Sciatic nerve (tissue), 2 donors: ENCODE measurements at places on chromosomes 5 and 9. TPM values are rescaled to one million over a fixed set of nuclear protein-coding genes. Genes with fewer than 3 reads are reported as not detected.

DNA sequence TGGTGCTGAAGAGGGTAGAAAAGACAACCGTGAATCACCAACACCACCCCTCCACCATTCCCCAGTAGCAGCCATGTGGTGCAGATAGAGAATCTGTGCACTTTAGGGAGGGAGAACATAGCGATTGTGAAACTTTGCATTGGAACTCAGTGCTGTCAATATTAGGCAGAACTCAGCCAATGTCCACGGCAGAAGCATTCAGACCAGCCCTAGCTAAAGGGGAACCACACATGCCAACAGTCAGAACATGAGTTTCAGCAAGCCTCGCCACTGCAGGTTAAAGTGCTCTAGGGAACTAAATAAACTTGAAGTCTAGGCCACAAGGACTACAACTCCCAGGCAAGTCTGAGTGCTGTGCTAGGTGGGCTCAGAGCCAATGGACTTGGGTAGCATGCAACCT is 38.5 kb upstream of the DEPDC1B start:
- DNase-seq: no peak

- no peak for DNase-seq
Observed at GRCh38 chr5:88691945-88692868, 190.8 kb downstream of the MEF2C start.

DNA sequence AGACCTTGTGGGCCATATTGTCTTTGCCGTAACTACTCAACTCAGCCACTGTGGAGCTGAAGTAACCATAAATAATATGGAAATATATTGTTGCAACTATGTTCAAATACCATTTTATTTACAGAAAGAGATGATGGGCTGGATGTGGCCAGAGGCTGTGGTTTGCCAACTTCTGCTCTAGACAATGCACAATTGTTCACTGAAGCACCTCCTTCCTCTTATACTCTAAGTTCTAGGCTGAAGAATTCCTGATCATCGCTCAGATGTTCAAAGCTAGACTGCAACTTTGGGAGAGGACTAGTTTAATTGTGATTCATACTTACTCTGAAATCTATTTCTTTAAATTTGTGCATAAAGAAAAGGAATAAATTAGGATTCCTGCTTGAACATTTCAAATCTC is 245.0 kb downstream of the TAF11L14 start:
- DNase-seq: no peak

GRCh38 chr5:76606701-76607100 is 16.5 kb downstream of the F2RL2 start:
- DNase-seq: no peak

DNA sequence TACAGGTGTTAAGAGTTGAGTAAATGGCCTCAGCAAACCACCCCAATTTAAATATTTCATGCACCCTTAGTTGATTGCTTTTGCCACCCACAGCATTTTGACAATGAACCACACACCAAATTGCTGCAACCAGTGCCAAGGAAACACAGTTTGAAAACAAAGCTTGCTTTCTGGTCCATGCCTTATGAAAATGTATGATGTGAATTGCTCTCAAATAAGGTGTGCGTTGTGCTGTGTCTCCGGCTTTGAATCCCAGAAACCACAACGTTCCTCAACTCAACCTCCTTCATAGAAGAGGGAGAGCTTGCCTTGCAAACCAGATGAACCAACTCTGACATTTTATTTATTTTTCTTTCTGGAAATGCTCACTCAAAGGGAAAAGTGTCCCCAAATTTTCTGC is 762.7 kb downstream of the TLE1 start:
- no peak for DNase-seq

- no peak for DNase-seq
Observed at GRCh38 chr9:124496075-124496449, 11.1 kb downstream of the NR5A1 start.

GRCh38 chr5:149114403-149115312 is 26.6 kb upstream of the ABLIM3 start:
- DNase-seq: peak; percentile 69

IFNA2 gene
- total RNA-seq: not detected

SLC6A3 gene
- total RNA-seq: not detected

CRB2 gene
- 0.58 TPM for total RNA-seq

BARHL1 gene
- not detected for total RNA-seq

MYMK gene
- not detected for total RNA-seq

TPPP gene
- total RNA-seq: 3.4 TPM
